Mesothelial cell of epicardium (in vitro differentiated cells): ENCODE measurements at places on chromosomes 12 and 14. TPM values are rescaled to one million over a fixed set of nuclear protein-coding genes. Genes with fewer than 3 reads are reported as not detected.
A peak's percentile ranks its signal among the peaks of the same experiment; 100 is the strongest.

The KRT72 gene
- not detected in 3 replicates for total RNA-seq

DNA sequence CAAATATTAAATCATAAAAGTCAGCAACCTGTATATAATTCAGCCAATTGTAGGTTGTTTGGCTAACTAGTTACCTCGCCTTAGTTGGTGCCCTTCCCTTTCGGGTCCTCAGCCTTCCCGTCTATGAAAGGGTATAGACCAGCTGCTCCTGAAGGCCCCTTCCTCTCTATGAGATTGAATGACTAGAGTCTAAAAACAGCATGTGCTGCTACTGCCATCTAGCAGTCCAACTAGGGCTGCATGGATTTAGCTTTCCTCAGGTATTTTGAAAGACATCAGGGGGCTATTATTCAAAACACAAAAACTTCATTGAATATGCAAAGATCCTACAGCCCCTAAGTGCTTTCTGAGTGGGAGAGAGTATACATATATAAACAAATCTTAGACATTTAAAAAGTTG lies 37.0 kb upstream of the TMEM263 start:
- no peak overlapping the region for H3K4me3 ChIP-seq
- H3K36me3 ChIP-seq = no peaks in the 10 kb centered on the region
- DNase-seq = no peak
- no peaks in the 10 kb centered on the region for H3K4me1 ChIP-seq
- no peak overlapping the region for H3K27ac ChIP-seq

DNA sequence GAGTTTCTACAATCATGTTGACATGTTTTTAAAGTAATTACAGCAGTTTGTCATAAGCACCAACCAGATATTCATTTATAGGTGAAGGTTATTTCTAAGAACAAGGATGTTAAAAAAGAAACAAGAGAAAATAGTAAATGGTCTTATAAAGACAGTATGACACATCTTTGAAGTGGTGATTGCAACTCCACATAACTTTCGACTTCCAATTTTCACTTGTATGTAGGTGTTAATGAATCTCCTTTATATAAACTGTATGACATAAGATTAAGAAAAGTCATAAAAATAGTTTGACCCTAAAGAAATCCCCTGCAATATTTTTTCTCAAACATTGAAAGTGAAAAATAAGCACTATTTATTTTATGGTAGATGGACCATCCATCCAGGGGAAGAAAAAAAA lies 144.8 kb upstream of the PTPRQ start:
- no peak for DNase-seq
- H3K36me3 ChIP-seq = no peaks in the 10 kb centered on the region
- H3K4me1 ChIP-seq = no peaks in the 10 kb centered on the region

- H3K4me1 ChIP-seq = peaks cover 20% of the 10 kb centered on the region
- no peak for DNase-seq
- H3K27me3 ChIP-seq = peaks cover 3% of the 10 kb centered on the region
- no peak overlapping the region for H3K4me3 ChIP-seq
Measured at GRCh38 chr14:65958664-65959562, 527.3 kb upstream of the CCDC196 start.

GRCh38 chr12:65832217-65832616 lies 7.9 kb downstream of the HMGA2 start:
- H3K4me3 ChIP-seq = no peak overlapping the region
- no peak overlapping the region for H3K27ac ChIP-seq
- peaks cover 43% of the 10 kb centered on the region for H3K4me1 ChIP-seq
- DNase-seq = no peak
- H3K36me3 ChIP-seq = peaks cover 30% of the 10 kb centered on the region

DNA sequence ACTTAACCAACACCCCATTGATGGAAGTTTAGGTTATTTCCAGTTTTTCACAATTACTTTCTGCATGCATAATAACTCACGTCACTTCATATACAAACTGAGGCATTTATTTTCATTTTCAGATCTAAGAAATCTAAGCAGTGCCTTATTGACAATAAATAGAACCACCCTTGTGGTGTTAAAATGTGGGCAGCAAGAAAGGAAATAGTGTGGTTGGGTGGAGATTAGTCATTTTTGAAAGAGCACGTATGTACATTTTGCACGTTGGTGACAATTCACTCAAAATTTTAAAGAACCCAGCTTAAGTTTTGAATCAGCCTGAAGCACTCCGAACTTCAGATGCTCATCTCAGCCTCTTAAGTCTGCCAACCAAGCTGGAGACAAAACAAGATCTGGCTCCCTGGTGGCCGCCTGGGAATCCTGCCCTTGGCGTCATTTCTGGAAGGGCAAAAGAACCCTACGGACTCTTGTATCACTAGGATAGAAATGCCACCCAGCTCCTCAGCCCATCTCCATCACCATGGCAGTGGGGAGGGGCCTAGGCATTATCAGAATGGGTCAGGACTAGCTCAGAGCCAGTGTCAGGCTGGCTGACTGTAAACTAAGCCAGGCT lies 89.5 kb upstream of the BCL2L14 start:
- no peaks in the 10 kb centered on the region for H3K36me3 ChIP-seq
- DNase-seq = no peak
- no peak overlapping the region for H3K4me3 ChIP-seq

GRCh38 chr14:89502966-89503365 lies 85.9 kb upstream of the FOXN3 start:
- no peaks in the 10 kb centered on the region for H3K27me3 ChIP-seq
- peaks cover 15% of the 10 kb centered on the region for H3K36me3 ChIP-seq
- peaks cover 7% of the 10 kb centered on the region for H3K4me1 ChIP-seq
- DNase-seq = no peak
- no peak overlapping the region for H3K27ac ChIP-seq

- H3K4me1 ChIP-seq = peaks cover 26% of the 10 kb centered on the region
- no peak for DNase-seq
- H3K36me3 ChIP-seq = no peaks in the 10 kb centered on the region
- no peak overlapping the region for H3K4me3 ChIP-seq
- H3K27me3 ChIP-seq = no peaks in the 10 kb centered on the region
Measured at GRCh38 chr14:61659582-61659981, 35.7 kb upstream of the HIF1A start.

DNA sequence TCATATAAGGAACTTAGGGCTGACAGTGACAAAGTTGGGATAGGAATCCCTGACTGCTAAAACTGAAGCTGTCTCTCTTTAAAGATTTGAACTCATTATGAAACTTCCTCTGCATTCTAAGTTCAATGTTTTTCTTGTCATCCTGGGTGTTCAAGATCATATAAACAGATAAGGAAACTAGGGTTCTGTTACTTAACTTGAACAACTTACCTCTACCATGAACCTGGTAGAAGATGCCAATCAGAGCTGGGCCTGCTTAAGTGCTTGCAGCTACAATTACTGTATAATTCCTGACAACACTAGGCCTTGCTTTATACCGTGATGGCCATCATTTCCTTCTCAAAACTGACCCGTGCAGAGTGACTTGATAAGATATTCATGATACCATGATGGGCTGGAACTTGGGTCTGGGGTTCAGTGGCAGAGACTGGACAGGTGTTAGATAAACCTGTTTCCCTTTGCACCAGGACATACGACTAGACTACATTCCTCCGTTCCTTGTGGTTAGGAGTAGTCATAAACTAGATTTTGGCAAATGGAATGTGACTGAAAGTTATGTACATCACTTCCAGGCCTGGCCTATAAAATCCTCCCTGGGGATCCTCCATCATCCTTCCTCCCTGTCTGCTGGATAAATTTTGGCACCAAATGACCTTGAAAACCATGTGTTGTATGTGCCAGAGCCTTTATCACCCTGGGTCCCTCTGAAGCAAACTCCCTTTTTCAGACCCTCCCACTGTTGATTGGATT lies 172.2 kb upstream of the PRICKLE1 start:
- DNase-seq = no peak
- no peak overlapping the region for H3K27ac ChIP-seq
- H3K4me3 ChIP-seq = no peak overlapping the region
- H3K27me3 ChIP-seq = no peaks in the 10 kb centered on the region

DNA sequence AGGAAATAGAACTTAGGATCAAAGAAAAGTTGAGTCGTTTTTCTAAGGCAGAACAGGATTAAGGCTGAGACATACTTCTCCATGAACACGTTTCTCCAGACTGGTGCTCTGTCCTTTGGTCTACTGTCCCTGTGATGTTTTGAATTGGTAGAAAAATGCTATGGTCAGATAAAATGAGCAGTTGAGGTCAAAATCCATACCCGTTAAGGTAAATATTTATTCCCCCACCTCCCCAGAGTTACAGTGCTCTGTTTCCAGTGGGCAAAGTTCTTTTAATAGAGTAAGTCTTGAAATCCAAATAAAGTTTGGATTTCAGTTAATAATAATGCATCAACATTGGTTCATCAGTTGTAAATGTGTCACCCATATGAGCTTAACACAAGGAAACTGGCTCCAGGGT lies 74.5 kb downstream of the PTHLH start:
- peaks cover 19% of the 10 kb centered on the region for H3K4me1 ChIP-seq
- DNase-seq = no peak
- peak overlapping the region; percentile 23 for H3K27ac ChIP-seq
- no peaks in the 10 kb centered on the region for H3K36me3 ChIP-seq
- H3K4me3 ChIP-seq = no peak overlapping the region

- H3K4me3 ChIP-seq = no peak overlapping the region
- peaks cover 14% of the 10 kb centered on the region for H3K4me1 ChIP-seq
- no peak for DNase-seq
Measured at GRCh38 chr14:98962118-98962517, 309.9 kb downstream of the BCL11B start.

DNA sequence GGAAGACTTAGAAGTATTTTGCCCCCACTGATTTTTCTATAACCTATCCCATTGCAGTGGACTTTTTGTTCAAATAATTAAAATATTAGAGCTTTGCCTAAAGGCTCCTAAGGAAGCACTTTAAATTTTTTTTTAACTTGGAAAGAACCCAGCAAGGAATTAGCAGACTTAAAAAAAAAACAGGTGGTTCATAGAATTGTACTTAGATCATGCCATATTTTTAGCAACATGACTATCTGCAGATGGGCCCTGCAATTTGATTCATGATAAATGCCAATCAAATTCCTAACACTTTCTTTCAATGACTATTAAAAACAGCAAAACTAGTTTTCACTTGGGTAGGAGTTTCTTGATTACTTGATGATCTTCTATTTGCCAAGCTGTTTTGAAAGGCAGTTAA lies 11.5 kb downstream of the ADAMTS20 start:
- peak overlapping the region; percentile 23 for H3K27ac ChIP-seq
- H3K4me1 ChIP-seq = peaks cover 4% of the 10 kb centered on the region
- DNase-seq = no peak
- no peaks in the 10 kb centered on the region for H3K36me3 ChIP-seq
- H3K27me3 ChIP-seq = peaks cover 9% of the 10 kb centered on the region

DNA sequence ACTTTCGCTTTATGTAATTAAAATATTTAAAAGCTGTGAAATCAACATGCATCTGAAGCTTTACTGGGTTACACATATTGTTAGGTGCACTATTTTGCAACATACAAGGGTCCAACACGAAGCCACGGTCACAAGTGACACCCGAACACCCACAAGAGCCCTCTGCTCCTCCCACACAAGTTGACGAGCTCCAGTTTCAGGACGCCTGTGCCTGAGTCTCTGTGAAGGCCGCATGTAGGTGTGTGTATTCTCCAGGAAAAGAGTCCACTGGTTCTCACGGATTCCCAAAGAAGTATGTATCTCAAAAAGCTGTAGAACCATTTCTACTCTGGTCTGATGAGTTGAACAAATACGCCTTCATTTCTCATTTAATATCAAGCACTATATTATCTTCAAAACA lies 12.0 kb downstream of the SLC15A4 start:
- H3K36me3 ChIP-seq = peaks cover 32% of the 10 kb centered on the region
- no peaks in the 10 kb centered on the region for H3K27me3 ChIP-seq
- no peaks in the 10 kb centered on the region for H3K4me1 ChIP-seq
- DNase-seq = no peak

GRCh38 chr14:29232711-29233110 lies 466.1 kb downstream of the FOXG1 start:
- H3K36me3 ChIP-seq = no peaks in the 10 kb centered on the region
- H3K4me1 ChIP-seq = no peaks in the 10 kb centered on the region
- no peak for DNase-seq

- no peaks in the 10 kb centered on the region for H3K36me3 ChIP-seq
- H3K27me3 ChIP-seq = no peaks in the 10 kb centered on the region
- peak overlapping the region; percentile 43 for H3K27ac ChIP-seq
- H3K4me3 ChIP-seq = no peak overlapping the region
- no peak for DNase-seq
- peaks cover 48% of the 10 kb centered on the region for H3K4me1 ChIP-seq
Measured at GRCh38 chr12:122884091-122884826, 11.7 kb downstream of the VPS37B start.
